ENCODE measurements at places on chromosomes 4 and X.

GRCh38 chr4:176303938-176304337 is 15.8 kb upstream of the SPCS3 start:
- no peak for DNase-seq

DNA sequence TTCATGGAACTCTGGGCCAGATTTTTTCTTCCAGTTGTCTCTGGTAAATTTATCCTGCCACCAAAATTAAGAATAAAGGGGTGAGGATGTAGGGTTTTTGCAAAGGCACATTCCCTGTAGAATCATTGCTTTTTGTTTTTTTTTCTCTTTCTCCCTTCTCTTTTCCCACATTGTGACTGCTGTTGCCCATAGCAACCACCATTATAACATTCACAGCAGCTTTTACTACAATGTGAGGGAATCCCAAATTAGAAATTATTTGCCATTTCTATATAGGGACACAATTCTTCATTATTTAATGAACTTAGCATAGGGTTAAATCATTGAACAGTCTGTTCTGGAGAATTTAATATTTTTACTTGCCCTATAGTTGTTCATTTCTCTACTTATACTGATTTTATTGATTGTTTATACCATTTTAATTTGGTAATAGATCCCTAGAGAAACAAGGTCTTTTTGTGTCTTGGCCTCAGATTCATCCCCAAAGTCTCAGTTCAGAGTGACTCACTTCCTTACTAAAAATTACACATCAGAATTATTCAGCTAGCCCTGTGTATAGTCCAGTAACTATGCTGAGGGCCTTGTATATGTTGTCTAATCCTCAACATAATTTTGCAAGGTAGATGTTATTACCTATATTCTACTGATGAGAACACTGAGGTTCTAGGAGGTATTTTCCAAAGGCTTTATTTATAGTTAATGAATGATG is 80.8 kb upstream of the ANK2 start:
- DNase-seq = no peak

- no peak for DNase-seq
These were observed 56.8 kb downstream of the RCHY1 start for GRCh38 chr4:75457365-75457764.

GRCh38 chrX:70769659-70770227 is 138.8 kb downstream of the TEX11 start:
- DNase-seq = no peak

- DNase-seq = no peak
These were observed 13.5 kb downstream of the RXFP1 start for GRCh38 chr4:158535130-158535614.

DNA sequence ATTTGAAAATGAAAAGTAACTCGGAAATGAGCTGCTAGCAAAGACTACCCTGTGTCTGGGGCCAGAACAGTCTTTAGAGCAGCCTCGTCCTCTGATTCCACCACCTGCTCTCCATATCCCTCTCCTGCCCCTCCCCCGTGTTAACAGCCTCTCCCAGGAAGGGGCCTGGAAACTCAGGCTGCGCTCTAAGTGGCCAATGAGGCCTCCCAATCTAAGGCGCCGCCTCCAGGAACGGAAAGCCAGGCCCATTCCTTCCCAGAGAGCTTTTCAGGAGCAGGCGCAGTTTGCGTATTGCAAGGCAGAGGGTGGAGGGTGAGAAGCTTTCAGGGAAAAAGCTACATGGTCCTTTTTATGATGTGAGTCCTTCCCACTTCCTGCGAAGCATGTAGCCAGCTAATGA is 31.2 kb downstream of the RS1 start:
- DNase-seq = no peak

DNA sequence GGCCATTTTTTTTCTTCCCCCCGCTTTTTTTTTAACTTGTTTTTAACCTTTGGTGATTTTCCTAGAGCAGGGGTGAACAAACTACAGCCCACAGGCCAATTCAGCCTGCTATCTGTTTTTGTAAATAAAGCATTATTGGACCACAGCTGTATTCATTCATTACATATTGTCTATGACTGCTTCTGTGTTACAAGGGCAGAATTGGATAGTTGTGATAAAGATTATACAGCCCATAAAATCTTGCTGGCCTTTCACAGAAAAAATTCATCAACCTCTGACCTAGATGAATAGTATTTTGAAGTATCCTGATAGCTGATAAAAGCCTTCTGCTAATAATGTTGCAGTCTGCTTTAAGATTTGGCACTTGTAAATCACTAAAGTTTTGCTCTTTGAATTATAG is 63.4 kb downstream of the SMAD1 start:
- no peak for DNase-seq

DNA sequence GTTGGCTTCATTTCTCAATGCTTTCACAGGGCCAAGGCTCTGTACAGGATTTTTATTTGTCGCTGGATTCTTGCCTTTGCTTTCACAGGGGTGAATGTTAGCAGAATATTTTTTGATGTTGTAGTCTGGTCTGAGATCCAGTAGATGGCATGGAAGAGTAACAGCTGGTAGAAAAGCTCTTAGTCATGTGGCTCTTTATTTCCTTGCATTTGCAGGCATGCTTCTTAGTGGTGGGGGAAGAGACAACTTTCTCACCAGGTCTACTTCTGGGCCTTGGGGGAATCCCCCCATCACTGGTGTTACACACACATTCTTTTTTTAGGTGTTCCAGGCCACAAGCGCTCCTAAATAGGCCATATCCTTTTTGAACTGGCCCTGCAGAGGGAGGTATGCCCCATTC is 58.2 kb upstream of the DKK2 start:
- no peak for DNase-seq

- no peak for DNase-seq
These were observed 57.6 kb upstream of the RAPGEF2 start for GRCh38 chr4:159045321-159045720.

- no peak for DNase-seq
These were observed 28.2 kb downstream of the TAPT1 start for GRCh38 chr4:16197876-16198665.

DNA sequence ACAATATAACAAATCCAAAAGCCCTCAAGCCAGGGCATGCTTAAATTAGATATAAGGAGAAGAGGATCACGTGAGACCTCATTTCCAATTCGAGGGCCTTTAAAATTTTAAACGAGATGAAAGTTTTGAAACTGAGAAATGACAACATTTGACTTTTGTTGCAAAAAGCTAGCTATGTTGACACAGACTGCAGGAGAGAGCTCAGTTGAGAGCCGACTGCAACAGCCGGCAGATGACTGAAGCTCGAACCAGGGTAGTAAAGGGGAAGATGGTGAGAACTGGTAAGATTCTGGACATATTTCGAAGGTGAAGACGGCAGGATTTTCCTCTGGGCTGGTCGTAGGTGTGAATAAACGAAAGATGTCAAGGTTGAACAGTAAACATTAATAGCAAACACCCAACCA is 773 bp downstream of the PRMT9 start:
- DNase-seq = no peak

DNA sequence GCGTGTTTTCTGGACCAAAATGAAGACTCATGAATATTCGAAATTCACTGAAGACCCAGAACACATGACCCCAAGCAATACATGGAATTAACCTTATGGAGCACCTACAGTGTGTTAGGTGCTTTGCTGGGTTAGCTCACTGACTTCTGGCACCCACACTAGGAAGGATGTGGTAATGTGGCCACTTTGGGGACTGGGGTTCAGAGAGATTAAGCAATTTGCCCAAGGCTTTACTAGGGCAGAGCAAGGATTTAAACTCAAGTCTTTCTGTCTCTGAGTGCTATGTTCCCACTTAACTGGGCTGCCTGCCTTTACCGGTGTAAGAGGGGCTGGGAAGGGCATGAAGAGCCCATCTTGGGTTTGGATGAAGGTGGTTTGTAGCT is 162.0 kb upstream of the ATP6AP2 start:
- DNase-seq = no peak

- no peak for DNase-seq
These were observed 47.8 kb downstream of the RHOH start for GRCh38 chr4:40244606-40245005.
